ENCODE measurements at places on chromosomes 13 and 19. TPM values are rescaled to one million over a fixed set of nuclear protein-coding genes. Genes with fewer than 3 reads are reported as not detected.

DKKL1 gene
- 3.3 TPM for polyA plus RNA-seq

UNC13A gene
- 0.07 TPM for polyA plus RNA-seq

DNA sequence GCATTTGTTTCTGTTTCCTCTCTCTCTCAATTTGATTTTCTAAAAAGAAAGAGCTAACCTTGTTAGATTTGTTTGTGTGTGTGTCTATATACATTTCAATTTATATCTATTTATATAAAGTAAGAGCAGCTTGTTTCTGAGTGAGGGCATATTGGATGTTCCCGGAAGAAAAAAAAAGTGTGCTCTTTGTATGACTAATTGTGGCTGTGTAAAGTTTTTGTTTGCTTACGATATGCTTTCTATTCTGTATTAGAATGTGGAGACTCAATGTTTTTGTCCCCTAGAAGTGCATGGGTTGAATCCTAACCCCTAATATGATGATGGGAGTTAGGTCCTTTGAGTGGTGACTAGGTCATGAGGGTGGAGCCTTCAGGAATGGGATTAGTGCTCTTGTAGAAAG lies 66.6 kb upstream of the C1QTNF9B start:
- H3K27ac ChIP-seq = no peak overlapping the region
- no peak overlapping the region for H3K4me3 ChIP-seq
- no peaks in the 10 kb centered on the region for H3K36me3 ChIP-seq
- no peaks in the 10 kb centered on the region for H3K4me1 ChIP-seq

GRCh38 chr13:43983373-43983772 lies 103.7 kb downstream of the LACC1 start:
- H3K4me1 ChIP-seq = no peaks in the 10 kb centered on the region
- H3K36me3 ChIP-seq = no peaks in the 10 kb centered on the region
- no peaks in the 10 kb centered on the region for H3K27me3 ChIP-seq
- no peak overlapping the region for H3K4me3 ChIP-seq
- no peak overlapping the region for H3K27ac ChIP-seq
- DNase-seq = no peak

DNA sequence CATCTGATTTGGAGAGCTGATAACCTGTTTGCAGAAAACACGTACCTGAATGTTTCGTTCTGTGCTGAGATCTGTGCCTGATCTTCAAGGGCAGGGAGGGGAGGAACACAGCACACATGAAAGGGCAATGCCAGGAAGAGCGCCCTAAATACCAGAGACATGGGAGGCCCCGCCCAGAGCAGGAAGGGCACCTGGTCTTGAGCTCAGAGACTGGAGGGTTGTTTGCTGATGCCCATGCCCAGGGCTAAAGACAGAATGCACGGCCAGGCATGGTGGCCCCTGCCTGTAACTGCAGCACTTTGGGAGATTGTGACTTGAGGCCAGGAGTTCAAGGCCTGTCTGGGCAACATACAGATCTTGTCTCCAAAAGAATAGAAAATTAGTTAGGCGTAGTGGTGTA lies 183.2 kb downstream of the TUBA3C start:
- DNase-seq = no peak
- H3K27ac ChIP-seq = no peak overlapping the region
- no peaks in the 10 kb centered on the region for H3K27me3 ChIP-seq
- H3K36me3 ChIP-seq = no peaks in the 10 kb centered on the region

GRCh38 chr19:18736415-18737336 lies 53.2 kb downstream of the CRTC1 start:
- DNase-seq = peak; percentile 72
- peaks cover 57% of the 10 kb centered on the region for H3K4me1 ChIP-seq
- no peaks in the 10 kb centered on the region for H3K36me3 ChIP-seq
- no peaks in the 10 kb centered on the region for H3K27me3 ChIP-seq
- no peak overlapping the region for H3K27ac ChIP-seq

IFI30 gene
- polyA plus RNA-seq = not detected

ZSWIM9 gene
- 6.2 TPM for polyA plus RNA-seq

DNA sequence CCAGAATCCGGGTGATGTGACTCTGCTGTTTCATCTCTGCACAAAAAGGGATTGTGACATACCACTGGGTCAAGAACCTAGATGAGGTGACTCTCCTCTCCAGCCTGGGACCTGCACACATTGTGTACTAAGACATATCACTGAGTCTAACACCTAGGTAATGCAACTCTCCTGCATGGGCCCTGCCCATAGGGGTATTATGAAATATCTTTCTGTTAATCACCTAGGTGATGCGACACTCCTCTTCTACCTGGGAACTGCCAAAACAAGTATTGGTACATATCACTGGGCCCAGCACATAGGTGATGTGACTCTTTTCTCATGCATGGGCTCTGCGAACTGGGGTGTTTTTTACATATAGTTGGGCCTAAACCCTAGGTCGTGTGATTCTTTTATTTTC lies 35.5 kb upstream of the ZNF254 start:
- no peak overlapping the region for H3K4me3 ChIP-seq
- no peaks in the 10 kb centered on the region for H3K4me1 ChIP-seq
- no peak for DNase-seq

- DNase-seq = peak; percentile 65
- H3K27me3 ChIP-seq = no peaks in the 10 kb centered on the region
- H3K36me3 ChIP-seq = peaks cover 13% of the 10 kb centered on the region
- peak overlapping the region; percentile 95 for H3K27ac ChIP-seq
- peak overlapping the region; percentile 81 for H3K4me3 ChIP-seq
Observed at GRCh38 chr19:52898101-52898500, 666 bp upstream of the ZNF320 start.

DNA sequence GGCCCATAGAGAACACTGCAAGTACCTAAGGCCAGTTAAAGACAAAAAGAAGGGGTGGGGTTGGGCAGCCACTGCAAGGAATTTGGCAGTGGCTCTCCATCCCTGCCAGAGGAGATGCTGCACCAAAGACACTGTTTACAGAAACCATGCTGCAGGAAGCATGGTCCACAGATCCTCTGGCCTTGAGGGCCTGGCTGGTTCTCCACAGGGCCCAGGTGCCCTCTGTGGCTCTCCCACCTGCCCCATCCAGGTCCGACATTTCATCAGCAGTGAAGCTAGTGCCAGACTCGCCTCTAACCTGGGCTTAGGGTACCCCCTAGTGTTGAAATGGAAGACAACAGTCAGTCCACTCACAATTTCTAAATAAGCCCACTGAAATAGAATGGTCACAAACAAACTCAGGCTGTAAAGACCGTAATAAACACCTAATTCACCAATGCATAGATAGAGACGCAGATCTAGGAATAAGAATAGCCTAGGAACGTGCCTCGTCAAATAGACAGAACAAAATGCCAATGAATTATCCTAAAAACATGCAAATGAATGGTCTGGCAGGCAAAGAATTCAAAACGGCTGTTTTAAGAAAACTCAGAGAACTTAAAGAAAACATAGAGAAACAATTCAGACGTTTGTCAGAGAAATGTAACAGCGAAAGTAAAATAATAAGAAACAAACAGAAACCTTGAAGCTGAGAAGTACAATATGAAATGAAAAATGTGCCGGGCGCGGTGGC lies 23.3 kb downstream of the LYPD4 start:
- no peaks in the 10 kb centered on the region for H3K4me1 ChIP-seq
- DNase-seq = no peak
- no peaks in the 10 kb centered on the region for H3K36me3 ChIP-seq
- no peak overlapping the region for H3K4me3 ChIP-seq
- H3K27me3 ChIP-seq = no peaks in the 10 kb centered on the region

DNA sequence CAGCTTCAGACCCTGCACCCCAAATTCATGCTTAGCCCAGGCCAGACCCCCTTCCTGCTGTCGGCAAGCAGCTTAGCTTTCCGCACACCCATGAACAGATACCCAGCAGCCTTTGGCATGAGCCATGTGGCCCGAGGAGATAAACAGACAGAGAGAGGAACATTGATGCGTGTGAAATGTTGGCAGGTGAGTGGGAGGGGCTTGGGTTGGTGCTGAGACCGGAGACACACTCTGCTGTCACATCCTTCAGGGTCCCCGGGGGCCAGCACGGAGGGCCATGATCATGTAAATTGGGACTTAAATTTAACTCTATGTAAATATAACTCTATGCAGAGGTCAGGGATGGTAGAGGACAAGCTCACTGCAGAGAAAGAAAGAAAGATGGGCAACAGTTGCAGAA lies 1.5 kb downstream of the CD22 start:
- H3K27me3 ChIP-seq = peaks cover 4% of the 10 kb centered on the region
- H3K4me1 ChIP-seq = no peaks in the 10 kb centered on the region
- no peak overlapping the region for H3K4me3 ChIP-seq
- H3K36me3 ChIP-seq = no peaks in the 10 kb centered on the region
- no peak for DNase-seq

DNA sequence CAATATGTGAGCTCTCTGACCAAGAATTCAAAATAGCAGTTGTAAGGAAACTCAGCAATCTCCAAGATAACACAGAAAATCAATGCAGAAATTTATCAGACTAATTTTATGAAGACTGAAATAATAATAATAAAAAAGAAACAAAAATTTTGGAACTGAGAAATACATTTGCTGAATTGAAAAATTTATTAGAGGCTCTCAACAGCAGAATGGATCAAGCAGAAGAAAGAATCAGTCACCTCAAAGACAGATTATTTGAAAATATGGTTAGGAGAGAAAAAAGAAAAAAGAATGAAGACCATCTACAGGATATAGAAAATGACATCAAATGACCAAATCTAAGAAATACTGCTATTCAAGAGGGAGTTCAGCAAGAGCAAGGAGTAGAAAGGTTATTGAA lies 75.6 kb downstream of the RFC3 start:
- H3K4me1 ChIP-seq = no peaks in the 10 kb centered on the region
- H3K4me3 ChIP-seq = no peak overlapping the region
- no peaks in the 10 kb centered on the region for H3K36me3 ChIP-seq
- no peak for DNase-seq

NXNL1 gene
- polyA plus RNA-seq = not detected

KLK14 gene
- polyA plus RNA-seq = 0.52 TPM
